HCT116 (cell line): ENCODE measurements at places on chromosomes 5 and 9.

DNA sequence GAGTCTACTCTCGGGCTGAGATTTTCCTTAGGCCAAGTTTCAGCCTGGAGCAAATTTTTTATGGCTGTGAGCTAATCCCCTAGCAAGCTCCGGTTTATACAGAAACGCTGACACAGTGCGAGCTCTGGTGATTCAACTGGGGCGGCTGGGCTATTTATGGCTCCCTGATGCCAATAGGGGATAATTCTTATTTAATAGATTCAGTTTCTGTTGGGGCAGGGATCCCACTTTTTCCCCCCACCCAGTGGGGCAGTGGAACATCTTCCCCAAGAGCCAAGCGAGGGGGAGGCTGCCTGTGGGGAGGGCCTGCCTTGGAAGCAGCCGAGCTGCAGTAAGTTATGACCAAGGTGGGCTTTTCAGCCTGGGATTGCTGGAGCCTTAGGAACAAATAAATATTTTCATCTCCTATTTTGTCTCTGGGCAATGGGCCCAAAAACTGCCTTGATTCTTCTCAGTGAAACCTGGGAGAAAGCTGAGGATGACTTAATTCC lies 129.1 kb downstream of the MACROH2A1 start:
- no peak for DNase-seq

DNA sequence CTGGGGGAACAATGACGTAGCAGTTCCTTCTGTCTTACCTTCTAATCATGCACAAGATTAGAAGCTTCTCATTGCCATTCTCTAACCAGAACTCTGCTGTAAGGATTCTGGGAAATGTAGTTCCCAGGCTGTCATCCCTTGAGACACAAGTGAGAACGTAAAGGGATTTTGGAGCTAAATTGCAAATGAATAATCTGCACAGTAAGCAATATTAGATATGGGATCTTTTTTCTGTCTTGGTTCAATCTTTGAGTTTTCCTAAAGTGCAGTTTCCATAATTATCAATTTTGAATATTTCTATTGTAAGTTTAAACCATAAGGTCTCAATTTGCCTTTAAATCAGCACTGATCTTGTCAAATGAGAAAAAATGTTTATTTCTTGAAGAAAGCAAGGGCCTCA lies 189.7 kb upstream of the PLPPR1 start:
- no peak for DNase-seq

GRCh38 chr9:5354184-5354583 lies 14.5 kb upstream of the RLN1 start:
- DNase-seq, result no peak

- DNase-seq, result no peak
These were observed 72.0 kb upstream of the NR4A3 start for GRCh38 chr9:99749641-99750040.

DNA sequence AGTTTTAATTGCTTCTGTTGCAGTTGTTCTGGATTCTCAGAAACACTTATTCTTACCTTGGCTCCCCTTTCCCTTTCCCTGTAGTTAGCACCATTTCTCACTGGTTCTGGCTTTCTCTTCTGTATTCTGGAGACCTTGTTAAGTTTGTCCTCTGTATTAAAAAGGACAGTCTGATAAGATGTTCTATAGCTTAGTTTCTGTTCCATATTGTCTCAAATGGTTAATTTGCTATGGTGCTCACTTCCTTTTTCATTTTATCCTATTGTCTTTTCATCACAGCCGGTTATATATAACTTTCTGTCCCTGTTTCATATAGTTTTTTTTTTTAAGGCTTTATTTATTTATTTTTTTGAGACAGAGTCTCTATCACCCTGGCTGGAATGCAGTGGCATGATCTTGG lies 41.4 kb upstream of the KIAA1958 start:
- no peak for DNase-seq

DNA sequence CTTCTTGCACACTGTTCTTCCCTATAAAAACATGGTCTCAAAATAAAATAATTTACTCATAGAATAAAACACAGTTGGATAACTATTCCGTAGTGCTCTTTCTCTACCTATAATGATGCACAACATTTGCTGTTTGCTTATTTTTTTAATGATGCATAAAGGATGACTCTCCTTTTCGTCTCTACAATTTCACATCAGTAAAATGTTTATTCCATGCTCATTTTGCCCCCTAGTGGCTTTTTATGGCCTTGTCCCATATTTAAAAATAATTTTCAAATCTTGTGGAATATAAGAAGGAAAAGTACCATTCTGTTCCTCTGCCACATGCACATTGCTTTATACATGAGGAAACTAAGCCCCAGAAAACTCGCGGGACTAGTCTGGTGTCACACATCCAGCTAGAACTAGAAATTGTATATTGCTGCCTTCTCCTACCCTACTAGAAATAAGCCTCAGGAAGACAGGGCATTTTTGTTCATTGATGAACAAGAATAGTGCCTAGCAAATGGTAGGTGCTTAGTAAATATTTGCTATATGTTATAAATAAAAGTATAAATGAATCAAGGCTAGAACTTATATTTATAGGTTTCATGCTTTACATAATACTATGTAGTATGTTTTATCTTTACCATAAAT lies 12.7 kb downstream of the KCTD16 start:
- no peak for DNase-seq

GRCh38 chr5:116395631-116396203 lies 178.9 kb downstream of the SEMA6A start:
- no peak for DNase-seq

DNA sequence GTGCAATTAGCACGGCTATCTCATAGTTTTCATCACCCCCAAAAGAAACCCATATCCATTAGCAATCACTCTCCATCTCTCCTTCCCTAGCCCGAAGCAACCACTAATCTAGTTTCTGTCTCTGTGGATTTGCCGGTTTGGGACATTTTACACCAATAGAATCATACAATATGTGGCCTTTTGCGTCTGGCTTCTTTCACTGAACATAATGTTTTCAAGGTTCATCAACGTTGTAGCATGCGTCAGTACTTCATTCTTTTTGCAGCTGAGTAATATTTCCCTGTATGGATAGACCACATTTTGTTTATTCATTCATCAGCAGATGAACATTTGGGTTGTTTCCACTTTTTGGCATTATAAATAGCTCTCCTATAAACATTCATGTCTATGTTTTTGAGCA lies 75.4 kb upstream of the TBC1D2 start:
- no peak for DNase-seq

GRCh38 chr5:34582371-34582770 lies 73.8 kb upstream of the RAI14 start:
- no peak for DNase-seq

GRCh38 chr5:56908942-56909293 lies 478 bp upstream of the SETD9 start:
- peak; percentile 12 for DNase-seq

DNA sequence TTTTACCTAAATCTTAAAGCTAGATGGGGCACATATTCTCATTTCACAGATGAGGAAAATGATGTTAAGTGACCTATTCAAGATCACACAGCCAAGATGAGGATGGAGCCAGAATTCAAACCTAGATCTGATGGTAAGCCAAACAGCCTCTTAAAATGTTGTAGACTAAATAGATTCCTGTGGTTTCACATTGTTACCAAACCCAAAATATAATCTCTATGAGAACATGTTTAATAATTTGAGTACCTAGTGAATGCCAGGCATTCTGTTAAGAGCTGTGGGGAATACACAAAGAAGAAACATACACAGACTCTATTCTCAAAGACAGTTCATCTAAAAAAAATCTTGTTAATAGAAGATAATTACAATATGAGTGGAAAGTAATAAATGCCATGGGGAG lies 25.2 kb downstream of the HOMER1 start:
- DNase-seq, result no peak

GRCh38 chr5:159032656-159033350 lies 66.9 kb downstream of the EBF1 start:
- no peak for DNase-seq

GRCh38 chr5:71873191-71873591 lies 154.1 kb downstream of the CARTPT start:
- DNase-seq, result no peak

DNA sequence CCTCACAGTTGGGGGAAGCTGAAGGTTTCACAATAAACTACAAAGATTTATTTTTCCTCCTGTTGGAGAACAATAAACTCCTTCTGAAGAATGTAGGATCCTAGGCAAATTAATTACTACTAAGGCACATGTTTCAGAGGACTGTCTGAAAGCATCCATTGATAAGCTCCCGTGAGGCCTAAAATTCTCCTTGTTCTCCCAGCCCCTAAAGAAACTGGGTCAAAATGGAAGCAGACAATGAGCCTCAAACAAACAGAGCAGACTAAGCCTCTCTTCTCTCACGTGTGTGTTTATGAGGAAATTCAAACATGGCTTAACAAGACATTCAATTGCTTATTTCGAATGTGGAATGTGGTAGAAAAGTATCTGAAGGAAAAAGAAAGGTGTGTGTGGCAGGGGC lies 249.0 kb downstream of the GLIS3 start:
- DNase-seq, result no peak

DNA sequence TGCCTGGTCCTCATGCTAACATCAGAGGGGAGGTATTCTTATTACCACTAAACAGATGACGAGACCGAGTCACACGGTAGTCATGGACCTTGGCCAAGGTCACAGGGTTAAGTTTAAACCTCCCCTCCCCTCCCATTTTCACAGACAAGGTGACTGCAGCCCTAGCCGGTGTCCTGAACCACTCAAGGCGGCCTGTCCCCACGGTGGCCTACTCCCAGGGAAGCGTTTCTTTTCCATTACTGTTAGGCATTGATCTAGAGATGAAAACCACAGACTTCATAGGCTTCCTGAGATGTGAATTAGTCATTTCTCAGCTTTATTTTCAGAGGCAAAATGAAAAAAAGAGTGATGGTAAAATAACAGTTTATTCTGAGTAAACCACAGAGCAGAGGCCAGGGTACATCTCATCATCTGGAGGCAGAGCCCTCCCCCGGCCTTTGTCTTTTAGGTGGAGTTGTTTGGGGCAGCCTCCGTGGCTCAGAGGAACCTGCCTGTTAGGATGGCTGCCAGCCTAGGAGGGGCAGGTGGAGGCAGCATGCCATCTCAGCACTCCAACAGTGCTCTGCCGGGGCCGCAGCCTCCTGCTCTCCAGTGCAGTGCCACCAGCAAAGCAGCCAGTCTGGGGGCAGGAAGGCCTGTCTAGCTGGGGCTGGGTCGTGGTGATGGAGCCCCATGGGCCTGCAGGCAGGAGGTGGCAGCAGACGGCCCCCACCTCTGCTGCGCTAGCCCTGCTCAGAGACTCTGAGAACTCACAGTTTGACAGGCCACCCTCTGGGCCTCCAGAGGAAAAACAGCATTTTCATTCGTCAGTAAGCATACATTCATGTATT lies 71.2 kb downstream of the RAPGEF1 start:
- DNase-seq, result no peak

DNA sequence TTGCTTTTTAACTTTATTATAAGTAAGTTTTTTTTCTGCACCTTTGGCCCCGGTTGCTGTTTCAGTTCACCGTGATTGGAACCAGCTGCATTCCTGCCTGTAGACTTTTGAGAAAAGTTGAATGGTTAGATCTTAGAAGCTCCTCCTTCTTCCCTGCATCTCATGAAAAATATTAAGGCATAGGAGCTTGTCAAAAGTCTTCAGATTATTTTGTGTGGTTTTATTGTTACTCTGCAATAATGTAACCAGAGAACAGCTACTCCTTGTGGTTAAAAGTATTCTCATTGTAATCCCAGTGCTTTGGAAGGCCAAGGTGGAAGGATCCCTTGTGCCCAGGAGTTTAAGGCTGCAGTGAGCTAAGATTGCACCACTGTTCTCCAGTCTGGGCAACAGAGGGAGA lies 3.3 kb upstream of the SLC2A8 start:
- DNase-seq, result no peak

GRCh38 chr9:129493002-129493705 lies 127.7 kb downstream of the C9orf50 start:
- DNase-seq, result no peak

DNA sequence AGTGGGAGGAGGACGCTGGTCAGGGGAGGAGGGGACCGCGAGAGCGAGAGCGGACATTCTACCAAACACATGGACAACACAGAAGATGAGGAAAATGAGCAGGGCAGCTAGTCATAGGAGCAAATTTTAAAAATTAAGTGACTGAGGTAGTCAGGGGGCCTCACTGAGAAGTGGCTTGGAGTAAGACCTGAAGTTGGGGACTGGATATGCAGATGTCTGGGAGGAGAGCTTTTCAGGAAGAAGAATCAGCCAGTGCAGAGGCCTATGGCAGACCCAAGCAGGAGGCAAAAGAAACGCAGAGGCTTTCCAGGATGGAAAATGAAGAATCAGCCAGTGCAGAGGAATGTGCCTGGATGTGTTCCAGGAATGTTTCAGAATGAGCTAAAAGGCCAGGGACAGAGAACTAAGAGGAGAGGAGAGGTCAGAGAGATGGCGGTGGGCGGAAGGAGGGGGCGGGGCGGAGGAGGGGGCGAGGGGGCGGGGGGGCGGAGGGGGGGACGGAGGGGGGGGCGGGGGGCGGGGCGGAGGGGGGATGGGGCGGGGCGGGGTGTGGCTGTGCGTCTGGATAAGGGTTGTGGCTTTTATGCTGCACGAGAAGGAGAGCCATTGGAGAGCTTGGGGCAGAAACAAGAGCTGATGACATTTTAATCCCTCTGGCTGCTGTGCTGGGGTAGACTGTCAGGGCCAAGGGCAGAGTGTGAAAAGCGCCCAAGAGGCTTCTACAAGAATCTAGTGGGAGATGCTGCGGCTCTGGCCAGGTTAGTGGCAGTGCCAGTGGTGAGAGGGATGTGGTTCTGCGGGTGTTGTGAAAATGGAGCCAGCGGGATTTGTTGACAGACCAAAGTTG lies 129.6 kb downstream of the KCNIP1 start:
- DNase-seq, result peak; percentile 50

DNA sequence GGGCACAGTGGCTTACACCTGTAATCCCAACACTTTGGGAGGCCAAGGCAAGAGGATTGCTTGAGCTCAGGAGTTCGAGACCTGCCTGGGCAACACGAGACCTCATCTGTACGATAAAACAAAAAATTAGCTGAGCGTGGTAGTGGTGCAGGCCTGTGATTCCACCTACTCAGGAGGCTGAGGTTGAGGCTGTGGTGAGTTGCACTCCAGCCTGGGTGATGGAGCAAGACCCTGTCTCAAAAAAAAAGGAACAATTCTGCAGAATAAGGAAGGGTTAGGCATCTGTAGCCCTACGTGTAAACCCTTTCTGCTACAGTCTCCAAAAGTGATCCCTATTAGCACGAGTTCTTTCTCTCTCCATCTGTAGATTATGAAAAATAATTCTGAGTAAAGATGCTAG lies 19.9 kb downstream of the CDC26 start:
- no peak for DNase-seq

GRCh38 chr5:124557761-124558160 lies 188.7 kb downstream of the ZNF608 start:
- no peak for DNase-seq

- peak; percentile 48 for DNase-seq
These were observed 19.8 kb downstream of the IFT74 start for GRCh38 chr9:26975728-26976707.

DNA sequence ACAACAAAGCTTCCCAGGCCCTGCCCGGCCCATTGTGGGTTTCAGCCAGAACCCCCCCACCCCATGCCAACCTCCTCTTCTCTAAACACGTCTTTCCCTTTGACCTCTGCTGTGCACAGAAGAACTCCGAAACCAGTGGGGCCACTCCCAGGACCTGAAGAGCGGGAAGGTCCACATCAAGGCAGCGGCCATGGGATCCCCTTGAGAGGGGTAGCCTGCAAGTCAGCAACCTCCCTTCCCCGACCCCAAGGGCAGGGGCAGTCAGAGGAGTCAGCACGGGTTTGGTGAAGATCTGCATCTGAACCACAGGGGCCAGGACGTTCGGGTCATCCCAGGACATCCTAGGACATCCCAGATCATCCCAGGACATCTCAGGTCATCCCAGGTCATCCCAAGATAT lies 379.9 kb upstream of the IRX4 start:
- DNase-seq, result no peak
